Epithelial cell of umbilical artery (primary cell): ENCODE measurements at places on chromosomes 1 and 21. TPM values are rescaled to one million over a fixed set of nuclear protein-coding genes. Genes with fewer than 3 reads are reported as not detected.

RAP1A gene
- total RNA-seq = 16.9 and 19.3 TPM in 2 replicates

EBNA1BP2 gene
- 147 and 151 TPM in 2 replicates for total RNA-seq

SPATA45 gene
- total RNA-seq = not detected in 2 replicates

KRTAP22-2 gene
- not detected in 2 replicates for total RNA-seq

NBPF12 gene
- total RNA-seq = 2.9 and 4.4 TPM in 2 replicates

INTS11 gene
- total RNA-seq = 41.3 and 52.6 TPM in 2 replicates

FAM78B gene
- total RNA-seq = not detected in 2 replicates

SDC3 gene
- total RNA-seq = 4.5 and 5.2 TPM in 2 replicates

CELA2A gene
- not detected in 2 replicates for total RNA-seq

SPRR3 gene
- not detected in 2 replicates for total RNA-seq

PLPP3 gene
- 14.0 and 23.4 TPM in 2 replicates for total RNA-seq

LMOD1 gene
- under 0.01 and 0.15 TPM in 2 replicates for total RNA-seq

ITGB2 gene
- total RNA-seq = under 0.01 TPM in 1 of 2 replicates, not detected in the other

TRIM63 gene
- total RNA-seq = not detected in 2 replicates

TSPEAR gene
- not detected in 2 replicates for total RNA-seq

SHISAL2A gene
- total RNA-seq = not detected in 2 replicates

SPEN gene
- 15.9 and 31.2 TPM in 2 replicates for total RNA-seq

CDCP2 gene
- not detected in 2 replicates for total RNA-seq

RGS7 gene
- 0.65 TPM in 1 of 2 replicates, not detected in the other for total RNA-seq

TMPRSS2 gene
- not detected in 2 replicates for total RNA-seq

NR1I3 gene
- total RNA-seq = not detected in 2 replicates

ASCL5 gene
- not detected in 2 replicates for total RNA-seq

LCE3D gene
- not detected in 2 replicates for total RNA-seq
